ENCODE measurements at places on chromosomes 11 and 22. TPM values are rescaled to one million over a fixed set of nuclear protein-coding genes. Genes with fewer than 3 reads are reported as not detected.

Gene EMSY
- total RNA-seq = 26.8 TPM

Gene PNPLA5
- not detected for total RNA-seq

Gene OR5B21
- 0.30 TPM for total RNA-seq

Gene NRGN
- total RNA-seq = 6.4 TPM

Gene OR51I1
- not detected for total RNA-seq

Gene OR4C46
- total RNA-seq = not detected

Gene CRYBA4
- not detected for total RNA-seq

Gene CTR9
- total RNA-seq = 50.6 TPM

Gene CLP1
- total RNA-seq = 20.5 TPM

Gene NAALAD2
- total RNA-seq = not detected

Gene ZDHHC13
- 22.6 TPM for total RNA-seq

Gene ANO1
- total RNA-seq = not detected

Gene OLFML1
- total RNA-seq = not detected

Gene MRGPRX4
- total RNA-seq = not detected

Gene SERHL2
- total RNA-seq = 2.3 TPM

Gene C11orf86
- not detected for total RNA-seq

Gene C22orf42
- not detected for total RNA-seq

Gene KIRREL3
- total RNA-seq = not detected

Gene PCNX3
- total RNA-seq = 46.6 TPM

Gene RHOG
- 188 TPM for total RNA-seq

Gene TPBGL
- 0.19 TPM for total RNA-seq

Gene PRODH
- total RNA-seq = 0.13 TPM

Gene UPK3A
- total RNA-seq = not detected

Gene HORMAD2
- total RNA-seq = not detected

Gene APLP2
- 49.7 TPM for total RNA-seq

Gene OR4S1
- not detected for total RNA-seq

Data from activated CD8-positive, alpha-beta memory T cell treated with anti-CD3 and anti-CD28 coated beads for 36 hours (primary cell).